ENCODE measurements at places on chromosomes 16 and 17. TPM values are rescaled to one million over a fixed set of nuclear protein-coding genes. Genes with fewer than 3 reads are reported as not detected.

DNA sequence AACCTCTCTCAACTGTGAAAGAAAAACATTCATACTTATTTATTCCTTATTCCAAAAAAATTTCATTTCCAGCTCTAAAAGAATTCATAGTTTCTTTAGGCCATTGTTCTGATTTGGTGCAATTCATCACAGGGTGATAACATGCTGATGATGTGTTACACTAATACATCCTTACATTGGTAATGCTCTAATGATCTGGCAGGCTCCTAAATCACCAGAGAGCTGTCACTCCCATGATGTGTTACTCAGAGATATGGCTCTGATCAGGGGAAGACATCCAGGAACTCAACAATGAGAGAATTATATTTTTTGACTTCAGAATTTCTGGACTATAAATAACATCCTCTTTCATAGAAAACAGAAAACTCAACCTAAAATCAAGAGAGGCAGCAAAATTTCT is 209.3 kb downstream of the CHD9NB start:
- no peak for DNase-seq

DNA sequence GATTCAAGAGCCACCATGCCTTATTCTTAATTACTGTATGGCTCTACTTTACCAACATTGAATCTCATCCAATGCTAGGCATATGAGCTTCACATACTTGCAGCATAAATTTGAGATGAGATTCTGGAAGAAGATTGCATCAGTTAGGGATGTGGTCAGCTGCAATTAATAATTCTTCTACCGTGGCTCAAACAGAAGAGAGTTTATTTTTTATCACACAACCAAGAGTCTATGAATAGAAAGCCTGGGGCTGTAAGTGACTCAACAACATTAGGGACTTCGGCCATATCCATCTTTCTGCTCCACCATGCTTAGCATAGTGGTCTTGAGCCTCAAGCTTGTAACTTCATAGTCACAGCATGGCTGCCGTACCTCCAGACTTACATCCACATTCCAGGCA is 179.4 kb upstream of the IRX6 start:
- DNase-seq = no peak

DNA sequence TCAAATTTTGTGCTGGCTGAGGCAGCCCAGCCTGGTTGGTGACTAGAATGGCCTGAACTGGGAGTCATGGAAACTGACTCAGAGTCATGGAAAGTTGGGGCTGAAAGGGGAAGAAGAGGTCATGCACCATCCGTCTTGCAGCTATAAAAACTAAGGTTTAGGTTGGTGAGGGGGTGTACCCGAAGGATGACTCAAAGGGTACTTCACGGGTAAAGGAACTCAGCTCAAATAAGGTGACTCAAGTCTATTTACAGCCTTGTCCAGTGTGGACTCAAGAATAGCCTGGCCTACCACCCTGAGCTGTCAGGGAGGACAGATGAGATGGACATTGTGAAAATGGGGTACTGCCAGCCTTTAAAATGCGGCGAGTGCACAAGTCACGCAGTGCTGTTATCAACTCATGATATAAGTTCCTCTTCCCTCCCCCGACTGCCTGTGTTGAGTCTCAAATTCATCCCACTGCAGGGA is 18.6 kb downstream of the CD300LB start:
- DNase-seq = no peak

GRCh38 chr16:75377729-75378386 is 55.4 kb downstream of the CFDP1 start:
- no peak for DNase-seq

GRCh38 chr17:80970044-80970761 is 21.4 kb upstream of the CHMP6 start:
- no peak for DNase-seq

GRCh38 chr17:49434821-49435670 is 20.4 kb upstream of the PHB1 start:
- DNase-seq = no peak

Gene SPATA22
- 0.28 TPM for total RNA-seq

DNA sequence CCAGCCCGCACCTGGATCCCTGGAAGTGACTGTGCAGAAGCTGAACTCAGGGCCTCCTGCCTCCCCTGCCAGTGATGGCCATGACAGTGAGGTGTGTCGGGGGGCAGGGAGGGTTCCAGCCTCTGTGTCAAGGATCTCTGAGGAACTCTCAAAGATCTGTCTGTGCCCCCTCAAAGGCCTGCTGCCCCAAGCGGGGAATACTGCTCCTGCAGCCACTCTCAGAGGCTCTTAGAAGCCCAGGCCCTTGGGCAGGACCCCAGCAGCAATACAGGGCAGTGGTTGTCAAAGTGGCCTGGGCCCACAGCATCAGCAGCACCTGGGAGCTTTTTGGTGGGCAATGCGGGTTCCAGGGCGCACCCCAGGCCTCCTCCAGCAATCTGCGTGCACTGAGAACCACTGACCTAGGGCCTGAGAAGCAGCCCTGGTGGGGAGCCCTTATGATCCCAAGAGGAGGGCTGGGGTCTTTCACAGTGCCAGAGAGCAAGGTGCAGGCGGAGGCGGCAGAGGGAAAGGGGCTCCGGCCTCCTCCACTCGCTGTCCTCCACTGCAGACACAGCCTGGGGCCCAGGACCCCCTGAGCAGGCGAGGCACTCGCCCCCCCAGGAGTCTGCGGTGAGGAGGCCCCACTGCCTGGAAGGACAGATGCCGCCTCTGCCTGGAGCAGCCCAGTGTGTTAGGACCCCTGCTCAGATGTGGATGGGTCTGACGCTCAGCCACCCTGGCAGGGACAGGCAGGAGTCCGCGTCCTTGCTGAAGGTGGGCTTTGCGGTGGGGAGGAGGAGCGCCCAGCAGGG is 42.1 kb downstream of the ENGASE start:
- no peak for DNase-seq

DNA sequence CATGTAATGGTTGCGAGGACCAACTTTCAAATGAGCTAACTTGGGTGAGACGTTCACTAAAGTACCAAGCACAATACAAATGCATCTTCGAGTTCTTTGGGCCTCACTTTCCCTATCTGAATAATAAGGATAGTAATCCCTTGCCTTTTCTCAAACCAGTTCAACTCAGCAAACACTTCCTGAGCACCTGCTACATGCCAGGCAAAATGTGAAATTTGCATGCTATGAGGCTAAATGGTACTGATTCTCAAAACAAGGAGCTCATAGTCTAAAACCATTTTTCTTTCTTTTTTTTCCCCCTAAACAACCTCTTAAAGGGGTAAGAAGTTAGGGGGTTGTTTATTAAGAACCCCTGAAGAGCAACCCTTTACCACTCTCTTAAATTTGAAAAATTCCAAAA is 101.4 kb upstream of the HLF start:
- no peak for DNase-seq

Gene QPRT
- 1.7 TPM for total RNA-seq

GRCh38 chr17:48505788-48506187 is 25.0 kb downstream of the HOXB1 start:
- DNase-seq = no peak

- DNase-seq = no peak
Observed at GRCh38 chr17:45145035-45145389, 3.3 kb upstream of the HEXIM1 start.

Gene NPIPB12
- 40.9 TPM for total RNA-seq

Gene EVI2A
- total RNA-seq = 5.5 TPM

- DNase-seq = no peak
Observed at GRCh38 chr16:533391-534123, 6.0 kb downstream of the CAPN15 start.

GRCh38 chr17:77316191-77316641 is 175.4 kb downstream of the SEC14L1 start:
- peak; percentile 86 for DNase-seq

- no peak for DNase-seq
Observed at GRCh38 chr16:66919569-66920298, 1.0 kb upstream of the CDH16 start.

Gene ACSM2B
- total RNA-seq = not detected

GRCh38 chr17:11950771-11951519 is 46.3 kb downstream of the ZNF18 start:
- no peak for DNase-seq

DNA sequence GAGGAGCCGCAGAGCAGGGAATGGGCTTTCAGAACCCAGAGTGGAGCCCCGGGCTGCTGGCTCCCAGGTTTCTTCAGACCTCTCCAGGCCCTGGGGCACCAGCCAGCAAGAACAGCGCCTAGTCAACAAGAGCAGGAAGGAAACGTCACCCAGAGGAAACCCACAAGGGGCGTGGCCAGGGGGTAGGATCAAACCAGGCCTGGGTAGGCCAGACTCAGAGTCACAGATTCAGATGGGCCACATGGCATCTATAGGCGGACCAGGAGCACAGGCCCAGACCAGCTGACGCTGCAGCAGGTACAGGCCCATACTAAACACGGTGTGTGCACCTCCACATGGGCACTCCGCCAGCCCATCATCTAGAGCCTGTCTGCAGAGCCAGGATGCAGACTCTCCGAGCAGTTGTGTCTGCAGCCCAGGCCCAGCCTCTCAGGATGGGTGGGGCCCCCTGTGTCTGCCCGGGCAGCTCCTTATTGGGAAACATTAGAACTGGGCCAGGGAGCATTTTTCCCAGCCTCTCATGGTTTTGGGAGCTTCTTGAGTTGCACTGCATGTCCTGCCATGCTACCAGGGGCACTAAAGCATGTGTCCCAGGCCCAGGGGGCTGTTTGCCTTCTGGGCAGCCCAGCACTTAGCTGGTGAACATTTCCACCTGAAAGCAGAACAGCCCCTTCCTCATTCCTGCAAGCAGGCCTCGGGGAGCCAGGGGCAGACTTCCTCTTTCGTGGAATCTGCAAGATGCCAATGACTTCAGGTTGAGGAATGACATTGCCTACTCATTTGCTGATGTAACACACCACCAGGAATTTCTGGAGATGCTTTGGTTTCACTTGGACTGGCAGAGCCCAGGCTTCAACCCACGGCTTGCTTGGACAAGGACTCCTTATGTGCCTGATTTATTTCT is at the start of gene NLRP1:
Gene NLRP1 (minus strand): TSS at position 127 of the 904 bp plus-strand sequence. CDS start 552 bp downstream, outside the sequence.
- peak; percentile 97 for DNase-seq

DNA sequence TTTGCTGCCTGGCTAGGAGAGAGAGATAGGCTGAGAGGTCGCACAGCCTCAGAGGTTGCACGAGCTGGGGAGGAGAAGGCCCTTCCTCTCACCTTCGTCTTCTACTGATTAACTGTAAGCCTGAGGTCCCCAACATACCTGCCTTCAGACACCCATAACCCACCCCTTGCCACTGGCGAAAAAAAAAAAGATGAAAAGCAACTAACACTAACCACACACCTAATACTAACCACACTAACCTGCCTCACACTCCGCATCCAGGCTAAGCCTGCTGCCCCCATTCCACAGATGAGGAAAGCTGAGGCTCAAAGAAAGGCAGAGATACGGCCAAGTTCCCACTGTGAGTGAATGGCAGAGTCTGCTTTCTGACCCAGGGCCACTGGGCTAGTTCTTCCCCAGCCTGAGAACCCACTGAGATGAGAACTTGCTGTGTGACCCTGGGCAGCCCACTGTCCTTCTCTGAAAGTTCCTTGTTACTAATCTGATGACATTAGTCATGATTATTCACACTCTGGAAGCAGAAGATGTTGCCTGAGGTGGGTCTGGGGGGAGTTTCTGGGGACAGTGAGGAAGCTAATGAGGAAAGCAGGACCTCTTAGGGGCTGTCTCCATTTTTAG is 4.6 kb downstream of the IL21R start:
- DNase-seq = no peak

DNA sequence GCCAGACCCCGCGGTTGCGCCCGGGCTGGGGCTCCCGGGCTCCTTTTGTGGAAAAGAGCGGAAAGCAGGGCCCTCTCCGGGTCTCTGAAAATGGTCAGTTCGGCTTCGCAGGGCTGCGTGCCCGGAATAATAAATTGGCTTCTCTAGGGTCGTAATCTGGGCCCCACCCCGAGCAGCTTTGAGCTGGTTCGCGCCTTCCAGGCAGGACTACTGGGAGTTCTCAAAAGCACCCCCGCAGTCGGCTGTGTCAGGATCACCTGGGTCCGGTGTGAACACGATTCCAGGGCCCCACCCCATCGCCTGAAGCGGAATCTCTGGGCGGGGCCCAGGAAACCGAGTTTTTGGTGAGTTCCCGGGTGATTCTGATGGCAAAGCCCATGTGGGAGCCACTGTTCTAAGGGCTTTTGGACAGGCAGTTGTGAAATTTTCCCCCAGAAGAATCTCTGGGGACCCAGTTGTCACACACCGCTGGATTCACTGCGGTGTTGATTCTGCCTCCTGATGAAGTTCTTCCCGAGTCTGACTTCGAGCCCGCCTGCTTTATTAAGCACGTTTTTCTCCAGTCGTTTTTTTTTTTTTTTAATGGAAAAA is 77.0 kb downstream of the MRC2 start:
- peak; percentile 79 for DNase-seq

Gene SARM1
- total RNA-seq = 15.0 TPM

Gene OR2C1
- total RNA-seq = not detected

DNA sequence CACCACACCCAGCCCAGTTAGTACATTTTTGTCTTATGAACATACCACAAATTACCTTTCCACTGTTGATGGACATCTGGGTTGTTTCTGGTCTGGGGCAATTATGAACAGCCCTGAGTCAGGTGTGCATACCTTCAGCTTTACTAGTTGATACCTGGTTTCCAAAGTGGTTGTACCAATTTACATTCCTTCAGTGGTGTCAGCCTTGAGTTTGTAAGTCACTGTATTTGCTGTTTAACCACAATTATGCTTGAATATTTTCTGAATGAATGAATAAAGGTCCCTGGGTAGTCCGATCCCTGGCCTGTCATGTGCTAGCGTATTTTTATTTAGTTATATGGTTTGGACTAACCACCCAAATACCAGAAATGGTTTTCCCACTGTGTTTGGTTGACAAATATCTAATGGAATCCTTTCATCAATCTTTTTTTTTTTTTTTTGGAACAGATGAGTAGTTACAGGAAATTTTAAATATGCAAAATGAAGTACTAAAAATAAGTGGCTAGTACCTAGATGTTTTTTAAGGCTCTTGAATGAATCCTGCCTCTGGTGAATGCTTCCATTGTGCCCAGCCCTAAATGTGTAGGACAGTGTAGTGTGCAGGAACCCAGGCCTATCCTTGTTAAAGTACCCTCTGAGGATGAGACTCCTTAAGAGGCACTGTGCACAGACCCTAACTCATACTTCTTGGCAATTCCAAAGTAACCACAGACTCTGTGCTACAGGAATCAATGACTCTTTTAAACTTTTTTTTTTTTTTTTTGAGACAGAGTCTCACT is 3.7 kb downstream of the DUSP14 start:
- DNase-seq = no peak

DNA sequence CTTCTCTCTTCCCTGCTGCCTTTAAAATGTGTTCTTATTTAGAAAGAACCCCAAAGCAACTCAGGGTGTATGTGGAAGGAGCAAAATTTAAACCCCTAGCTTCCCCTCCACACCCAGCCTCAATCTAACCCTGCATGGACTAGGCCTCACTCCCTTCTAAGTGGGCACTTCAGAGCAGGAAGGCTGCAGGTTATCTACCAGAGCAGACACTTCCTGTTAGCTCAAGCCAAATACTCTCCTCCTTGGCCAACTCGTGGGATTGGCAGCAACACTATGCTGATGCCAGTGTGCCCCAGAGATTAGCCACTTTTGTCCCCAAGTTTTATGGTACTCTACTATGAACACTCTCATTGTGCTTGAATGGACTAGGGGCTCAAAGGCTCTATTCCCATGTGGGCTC is 35.6 kb downstream of the CCDC42 start:
- no peak for DNase-seq

DNA sequence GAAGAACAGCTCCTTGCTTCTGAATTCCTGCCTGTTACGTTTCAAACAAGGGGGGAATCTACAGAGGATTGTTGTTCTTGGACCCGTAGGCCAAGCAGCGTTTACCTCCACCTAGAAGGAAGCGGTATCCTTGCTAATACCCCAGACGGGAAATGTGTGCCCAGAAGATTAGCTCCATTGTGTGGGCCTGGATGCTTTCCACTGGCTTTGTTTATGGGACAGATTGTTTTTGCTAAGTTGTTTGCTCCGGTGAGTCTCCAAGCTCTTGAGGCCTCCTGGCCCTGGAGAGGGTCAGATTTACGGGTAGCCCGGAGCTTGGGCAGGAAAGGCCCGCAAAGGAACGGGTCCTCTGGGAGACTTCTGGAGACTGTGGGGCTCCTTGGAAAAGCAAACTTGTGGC is 28.4 kb upstream of the MRTFB start:
- DNase-seq = no peak
